ENCODE measurements at places on chromosomes 2 and 18.
A peak's percentile ranks its signal among the peaks of the same experiment; 100 is the strongest.

- no peak for DNase-seq
Observed at GRCh38 chr2:111142101-111142500, 21.4 kb downstream of the BCL2L11 start.

- no peak for DNase-seq
Observed at GRCh38 chr2:127194447-127194846, 25.7 kb downstream of the CYP27C1 start.

GRCh38 chr2:72952110-72952823 is 34.9 kb downstream of the EMX1 start:
- DNase-seq = no peak

GRCh38 chr2:195533771-195534642 is 123.0 kb upstream of the SLC39A10 start:
- peak; percentile 88 for DNase-seq

DNA sequence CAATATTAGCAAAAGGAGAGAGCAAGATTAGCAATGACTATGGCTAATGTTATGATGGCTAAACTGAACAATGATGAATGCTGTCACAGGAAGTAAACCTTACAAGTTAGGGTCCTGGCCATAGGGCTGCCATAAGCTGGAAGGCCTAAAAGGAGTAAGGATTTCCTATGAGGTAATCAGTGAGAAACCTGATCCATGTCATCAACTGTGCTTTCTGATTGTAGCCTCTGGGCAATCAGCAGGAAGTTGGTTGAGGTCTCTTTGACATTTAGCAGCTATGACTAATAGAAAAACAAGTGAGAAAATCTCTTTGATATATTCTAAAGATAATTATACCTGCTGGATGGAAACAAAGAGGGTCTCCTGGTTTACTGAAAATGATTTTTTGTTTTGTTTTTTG is 193.0 kb downstream of the RAB3GAP1 start:
- peak; percentile 41 for DNase-seq

DNA sequence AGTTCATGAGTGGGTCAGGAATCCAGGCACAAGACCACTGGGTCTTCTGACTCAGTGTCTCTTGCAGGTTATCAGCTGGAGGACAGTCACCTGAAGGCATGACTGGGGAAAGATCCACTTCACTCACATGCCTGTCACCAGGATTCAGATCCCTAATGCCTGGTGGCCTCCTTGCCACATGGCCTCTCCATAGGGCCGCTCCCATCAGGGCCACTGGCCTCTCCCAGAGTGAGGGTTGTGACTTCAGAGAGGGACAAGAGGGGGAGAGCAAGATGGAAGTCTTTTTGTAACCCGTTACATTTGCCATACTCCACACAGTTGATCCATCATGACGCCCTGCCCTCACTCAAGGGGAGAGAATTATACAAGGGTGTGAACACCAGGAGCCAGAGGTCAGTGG is 13.0 kb upstream of the OTOS start:
- no peak for DNase-seq

DNA sequence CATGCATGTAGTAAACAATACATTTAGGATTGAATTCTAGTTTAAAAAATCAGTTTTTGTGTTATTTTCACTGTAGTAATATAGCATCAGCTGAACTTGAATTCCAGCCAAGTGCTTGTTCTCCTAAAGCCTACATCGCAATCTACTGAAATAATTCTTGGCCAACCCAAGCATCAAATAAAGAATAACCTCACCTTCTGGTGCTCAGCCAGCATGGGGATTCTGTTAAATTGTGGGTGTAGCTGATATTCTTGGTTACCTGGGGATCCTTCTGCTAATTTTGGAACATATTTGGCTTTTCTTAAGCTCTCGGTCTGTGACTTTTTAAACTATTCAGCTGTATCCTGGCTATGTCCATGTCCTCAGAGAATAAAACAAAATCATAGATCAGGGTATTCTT is 248.8 kb downstream of the NRXN1 start:
- DNase-seq = no peak

- DNase-seq = no peak
Observed at GRCh38 chr2:173058673-173059072, 17.0 kb upstream of the MAP3K20 start.

DNA sequence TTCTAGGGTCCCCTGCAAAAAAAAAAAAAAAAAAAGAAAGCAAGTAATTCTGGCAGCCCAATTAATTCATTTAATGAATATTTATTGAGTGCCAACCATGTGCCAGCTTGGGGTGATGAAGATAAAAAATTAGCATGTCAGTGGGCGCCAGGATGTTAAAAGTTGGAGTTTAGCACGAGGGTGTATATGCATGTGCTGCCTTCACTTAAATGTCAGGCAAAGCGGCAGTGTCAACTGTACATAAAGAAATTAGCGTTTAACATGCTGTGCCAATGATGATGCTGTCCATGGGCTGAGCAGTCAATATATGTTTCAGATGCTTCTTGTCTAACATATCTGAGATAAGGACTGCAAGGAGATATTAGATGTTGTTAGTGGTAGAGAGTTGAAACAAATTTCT is 49.5 kb downstream of the ASAP2 start:
- no peak for DNase-seq

- no peak for DNase-seq
Observed at GRCh38 chr2:170084820-170085491, 93.0 kb upstream of the MYO3B start.

DNA sequence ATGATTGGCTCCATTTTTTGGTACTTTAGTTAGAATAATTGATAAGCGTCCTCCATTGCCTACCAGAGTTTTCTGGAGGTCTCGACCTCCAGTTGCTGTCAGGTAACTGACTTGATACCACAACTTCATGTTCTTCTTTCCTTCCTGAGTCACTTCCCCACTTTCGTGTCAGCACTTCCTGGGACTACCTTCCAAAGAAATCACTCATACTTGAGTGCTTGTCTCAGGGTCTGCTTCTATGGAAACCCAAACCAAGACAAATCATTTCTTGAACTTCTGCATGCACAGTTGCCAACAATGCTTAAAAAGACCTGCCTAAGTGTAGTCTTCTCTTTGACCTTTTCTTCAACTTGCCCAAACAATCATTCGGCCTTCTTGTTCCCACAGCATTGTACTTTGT is 210.3 kb upstream of the ETAA1 start:
- no peak for DNase-seq

GRCh38 chr2:170770606-170771420 is 635 bp downstream of the ERICH2 start:
- DNase-seq = no peak

GRCh38 chr2:181008407-181008806 is 28.0 kb downstream of the UBE2E3 start:
- DNase-seq = no peak

GRCh38 chr18:65425366-65425765 is 325.4 kb upstream of the CDH7 start:
- no peak for DNase-seq

- no peak for DNase-seq
Observed at GRCh38 chr2:179446476-179447141, 182.0 kb upstream of the SESTD1 start.

DNA sequence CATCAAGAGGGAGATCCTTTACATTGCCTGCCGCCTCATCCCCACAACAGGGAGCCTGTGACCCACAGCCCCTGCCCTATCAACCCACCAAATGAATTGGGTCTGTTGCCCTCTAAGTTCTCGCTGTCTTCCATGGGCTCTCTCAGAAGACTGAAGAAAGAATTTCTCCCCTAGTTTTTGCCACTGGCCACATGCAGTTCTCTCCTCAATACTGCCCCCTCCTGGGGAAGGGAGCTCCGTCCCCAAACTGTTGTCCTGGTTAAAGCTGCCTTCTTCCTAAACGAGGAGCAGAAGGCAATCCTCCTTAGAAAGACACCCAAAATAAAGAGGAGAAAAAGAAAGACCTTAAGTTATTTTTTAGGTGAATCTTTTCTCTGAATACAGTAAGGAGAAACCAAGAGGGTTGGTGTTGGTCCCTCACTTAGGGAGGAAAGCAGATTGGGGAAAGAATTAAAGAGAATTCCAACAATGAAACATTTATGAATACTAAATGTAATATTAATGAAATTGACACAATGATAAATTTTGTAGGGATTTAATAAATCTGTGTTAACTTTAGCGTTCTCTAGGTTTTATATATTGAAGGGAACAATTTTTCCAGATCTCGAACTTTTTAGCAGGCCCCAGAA is 31.1 kb upstream of the SATB2 start:
- peak; percentile 10 for DNase-seq

- no peak for DNase-seq
Observed at GRCh38 chr18:400456-400855, 100.0 kb downstream of the COLEC12 start.
